AG09319 (cell line): ENCODE measurements at places on chromosomes 12 and 14.

- DNase-seq = no peak
Measured at GRCh38 chr12:3692616-3693365, 60.1 kb downstream of the CRACR2A start.

GRCh38 chr14:51328772-51329353 lies 88.8 kb downstream of the TMX1 start:
- no peak for DNase-seq

DNA sequence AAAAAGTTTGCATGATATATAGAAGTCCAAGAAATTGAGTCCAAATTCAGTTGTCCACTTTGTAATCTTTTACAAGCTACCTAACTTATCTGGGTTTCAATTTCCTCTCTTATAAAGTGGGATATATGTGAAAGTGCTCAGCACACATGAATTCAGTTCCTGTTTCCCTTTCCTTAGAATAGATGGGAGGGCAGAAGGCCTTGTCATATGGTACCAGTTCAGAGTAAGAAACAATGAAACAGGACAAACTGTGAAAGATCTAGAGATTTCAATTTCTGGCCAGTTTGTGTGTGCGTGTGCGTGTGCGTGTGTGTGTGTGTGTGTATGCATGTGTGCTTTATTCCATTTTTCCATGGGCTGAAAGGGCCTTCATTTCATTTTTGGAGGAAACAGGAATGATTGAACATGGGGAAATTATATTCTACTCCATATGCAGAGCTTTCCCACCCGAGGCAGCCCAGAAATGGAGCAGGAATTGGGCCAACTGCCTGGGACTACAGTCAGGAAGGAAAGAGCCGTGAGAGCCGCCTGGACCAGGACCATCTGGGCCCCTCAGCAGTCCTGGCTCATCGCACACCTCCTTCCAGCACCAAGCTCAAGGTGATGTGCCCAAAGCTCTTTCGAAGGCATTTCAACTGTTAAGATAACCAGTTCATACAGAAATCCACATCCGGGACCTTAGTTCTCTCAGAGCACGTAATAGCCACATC lies 183.2 kb downstream of the EPS8 start:
- no peak for DNase-seq

GRCh38 chr12:29537298-29537697 lies 39.8 kb upstream of the OVCH1 start:
- peak; percentile 36 for DNase-seq

- no peak for DNase-seq
Measured at GRCh38 chr12:118611770-118612169, 235.4 kb downstream of the SUDS3 start.
